Neural crest cell (in vitro differentiated cells): ENCODE measurements at places on chromosomes 4 and X.
A peak's percentile ranks its signal among the peaks of the same experiment; 100 is the strongest.

- DNase-seq, result no peak
Observed at GRCh38 chrX:48752498-48752897, 9.0 kb upstream of the GLOD5 start.

GRCh38 chrX:106742805-106743204 is 16.3 kb downstream of the RNF128 start:
- DNase-seq, result no peak

DNA sequence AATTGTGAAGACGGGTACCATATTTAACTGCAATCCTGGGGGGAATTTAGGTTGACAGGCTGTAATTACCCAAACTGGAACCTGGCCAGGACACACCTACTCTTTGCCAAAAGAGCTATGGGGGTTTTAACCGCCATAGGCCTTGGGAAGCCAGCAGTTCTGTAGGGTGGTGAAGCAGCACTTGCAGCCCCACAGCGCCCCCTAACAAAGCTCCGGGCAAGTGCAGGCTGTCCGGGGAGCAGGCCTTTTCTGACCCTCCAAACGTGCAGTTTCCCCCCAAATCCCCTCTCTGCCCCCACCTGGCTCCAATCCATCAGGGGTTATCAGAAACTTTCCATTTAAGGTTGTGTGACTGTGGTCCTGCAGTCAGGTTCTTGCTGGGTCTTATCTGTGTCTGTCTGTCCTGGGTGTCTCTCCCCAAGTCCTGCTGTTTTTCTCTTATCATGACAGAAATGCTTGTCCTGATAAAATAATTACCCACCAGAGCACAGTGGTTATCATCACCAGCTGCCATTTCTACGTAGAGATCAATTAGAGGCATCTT is 350.9 kb downstream of the MID1IP1 start:
- DNase-seq, result peak; percentile 66

DNA sequence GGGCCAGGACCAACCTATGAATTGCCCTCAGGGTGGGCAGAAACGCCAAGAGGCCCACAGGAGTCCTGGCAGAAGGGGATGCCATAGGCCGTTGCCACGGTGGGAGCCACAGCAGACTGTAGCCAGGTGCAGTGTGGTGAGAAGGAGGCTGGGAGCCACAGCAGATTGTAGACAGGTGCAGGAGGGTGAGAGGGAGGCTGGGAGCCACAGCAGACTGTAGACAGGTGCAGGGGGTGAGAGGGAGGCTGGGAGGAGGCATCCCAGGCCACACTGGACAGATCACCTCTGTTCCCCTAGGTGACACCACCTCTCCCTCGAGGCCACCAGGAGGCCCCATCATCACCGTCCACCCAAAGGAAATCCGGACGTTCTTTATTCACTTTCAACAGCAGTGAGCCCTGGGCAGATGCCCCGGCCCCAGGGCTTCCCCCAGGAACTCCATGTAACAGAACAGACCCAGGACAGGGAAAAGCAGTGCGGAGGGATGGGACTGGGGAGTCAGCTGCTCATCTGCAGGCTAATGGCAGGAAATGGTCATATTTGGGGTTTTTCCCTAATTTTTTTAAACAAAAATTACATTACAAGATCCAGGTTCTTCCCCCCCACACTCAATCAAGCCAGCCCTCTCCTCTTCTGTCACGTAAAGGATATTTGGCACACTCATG is 19.5 kb upstream of the MRFAP1 start:
- no peak for DNase-seq

DNA sequence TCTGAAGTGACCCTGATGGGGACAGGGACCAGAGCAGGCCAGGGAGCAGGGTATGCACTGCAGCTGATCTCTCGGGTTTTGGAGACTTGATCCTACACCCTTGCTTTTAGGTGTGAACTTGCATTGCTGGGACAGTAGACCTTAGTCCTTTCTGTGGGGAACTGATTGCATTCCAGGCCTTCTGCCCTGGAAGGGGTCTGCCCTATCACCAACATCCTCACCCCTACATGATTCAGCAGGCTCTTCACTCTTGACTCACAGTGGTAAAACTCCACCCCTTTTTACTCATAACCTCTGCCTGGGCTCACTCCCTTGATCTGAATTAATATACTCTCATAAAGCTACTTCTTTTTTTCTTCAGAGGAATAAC is 6.6 kb upstream of the DDX60L start:
- no peak for DNase-seq

- no peak for DNase-seq
Observed at GRCh38 chr4:54365691-54366090, 136.6 kb downstream of the PDGFRA start.

- no peak for DNase-seq
Observed at GRCh38 chr4:105652286-105652888, 56.1 kb downstream of the INTS12 start.

GRCh38 chrX:49166914-49167739 is 4.6 kb downstream of the MAGIX start:
- no peak for DNase-seq

DNA sequence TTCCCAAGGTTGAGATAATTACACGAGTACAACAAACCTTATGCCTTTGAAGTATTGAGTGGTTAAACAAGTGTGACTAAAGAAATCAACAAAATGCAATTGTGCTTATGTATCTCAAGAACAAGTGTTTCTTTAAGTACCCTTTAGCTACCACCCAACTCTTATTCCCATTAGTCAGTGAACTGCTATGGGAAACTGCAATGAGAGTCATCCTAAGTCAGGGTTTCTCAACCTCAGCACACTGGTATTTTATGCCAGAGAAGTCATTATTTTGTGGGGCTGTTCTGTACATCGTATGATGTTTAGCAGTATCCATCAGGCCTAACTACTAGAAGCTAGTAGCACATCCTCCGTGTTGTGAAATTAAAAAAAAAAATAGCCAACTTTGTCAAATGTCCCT is 549.1 kb upstream of the BOD1L1 start:
- no peak for DNase-seq

DNA sequence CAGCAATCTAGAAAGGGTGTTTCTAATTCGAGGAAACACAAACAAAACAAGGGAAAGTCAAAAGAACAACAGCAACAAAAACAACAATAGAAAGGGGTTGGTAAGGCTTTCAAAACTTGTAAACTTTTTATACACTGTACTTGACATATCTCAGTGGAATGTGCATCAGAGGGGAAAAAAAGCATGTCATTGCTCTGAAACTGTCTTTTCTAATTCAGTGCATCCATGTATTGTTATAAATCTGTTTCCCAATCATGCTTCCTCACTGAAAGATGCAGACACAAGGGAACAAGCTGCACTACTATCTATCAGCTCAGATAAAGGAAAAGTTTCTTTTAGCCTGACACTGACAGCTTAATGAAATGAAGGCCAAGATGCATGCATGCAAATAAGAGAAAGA is 44.2 kb upstream of the PCDH18 start:
- DNase-seq, result no peak

DNA sequence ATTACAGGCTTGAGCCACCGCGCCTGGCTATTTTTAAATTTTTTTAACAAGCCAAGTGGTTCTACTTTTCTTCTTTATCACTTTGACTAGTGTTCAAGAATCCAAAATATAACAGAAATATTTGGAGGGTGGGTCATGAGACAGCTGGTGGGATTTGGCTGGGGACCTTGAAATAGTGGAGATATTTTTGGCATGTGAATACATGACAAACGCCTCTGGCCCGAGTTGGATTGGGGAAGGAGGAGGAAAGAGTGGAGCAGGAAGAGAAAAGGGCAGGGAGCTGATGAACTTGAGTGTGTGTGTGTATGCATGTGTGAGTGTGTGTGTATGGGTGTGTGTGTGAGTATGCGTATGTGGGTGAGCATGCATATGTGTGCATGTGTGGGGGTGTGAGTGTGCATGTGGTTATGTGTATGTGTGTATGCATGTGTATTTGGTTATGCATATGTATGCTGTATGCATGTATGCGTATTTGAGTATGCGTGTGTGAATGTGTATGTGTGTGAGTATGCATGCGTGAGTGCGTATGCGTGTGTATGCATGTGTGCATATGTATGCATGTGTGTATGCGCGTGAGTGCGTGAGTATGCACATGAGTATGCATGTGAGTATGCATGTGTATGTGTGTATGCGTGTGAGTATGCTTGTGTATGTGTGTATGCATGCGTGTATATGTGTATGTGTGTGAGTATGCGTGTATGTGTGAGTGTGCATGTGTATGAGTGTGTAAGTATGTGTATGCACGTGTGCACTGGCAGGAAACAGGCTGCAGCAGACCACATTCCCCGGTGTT is 49.6 kb downstream of the JADE1 start:
- DNase-seq, result no peak

DNA sequence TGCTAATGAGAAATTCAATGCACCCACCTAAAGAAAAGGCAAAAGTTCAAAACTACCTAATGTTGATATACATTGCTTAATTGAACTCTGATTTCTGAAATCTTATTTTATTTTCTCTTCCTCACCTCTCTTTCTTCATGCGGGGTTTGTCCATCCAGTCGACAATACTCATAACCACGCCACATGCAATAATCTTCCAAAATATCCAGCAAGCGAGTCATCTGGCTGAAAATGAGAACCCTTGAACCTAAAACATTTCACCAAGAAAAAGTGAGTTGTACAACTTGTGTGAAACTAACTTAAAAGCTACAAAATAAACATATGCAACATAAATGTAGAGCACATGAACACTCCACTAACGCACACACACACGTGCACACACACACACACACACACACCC is 26.7 kb downstream of the SMARCA1 start:
- DNase-seq, result no peak

GRCh38 chrX:21440911-21441310 is 66.7 kb downstream of the CNKSR2 start:
- no peak for DNase-seq

GRCh38 chr4:6957148-6957520 is 47.5 kb downstream of the TBC1D14 start:
- no peak for DNase-seq

GRCh38 chr4:42786350-42787078 is 106.0 kb upstream of the GRXCR1 start:
- no peak for DNase-seq

DNA sequence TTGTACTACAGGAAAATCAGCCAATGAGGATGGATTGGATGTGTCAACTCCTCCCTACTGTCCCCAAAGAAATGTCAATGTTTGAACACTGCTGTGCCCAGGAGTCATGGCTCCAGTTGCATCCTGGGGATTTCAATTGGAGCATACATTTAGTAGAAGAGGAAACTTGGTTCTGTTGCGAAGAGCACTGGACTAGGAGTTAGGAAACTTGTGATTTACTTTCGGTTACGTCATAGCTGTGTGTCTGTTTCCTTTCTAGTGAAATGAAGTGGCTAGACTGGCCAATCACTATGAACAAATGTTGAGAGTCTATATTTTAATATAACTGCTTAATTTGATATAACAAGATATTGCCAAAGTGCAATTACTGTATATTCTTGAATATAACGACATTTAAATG is 35.2 kb downstream of the ARL9 start:
- DNase-seq, result no peak

DNA sequence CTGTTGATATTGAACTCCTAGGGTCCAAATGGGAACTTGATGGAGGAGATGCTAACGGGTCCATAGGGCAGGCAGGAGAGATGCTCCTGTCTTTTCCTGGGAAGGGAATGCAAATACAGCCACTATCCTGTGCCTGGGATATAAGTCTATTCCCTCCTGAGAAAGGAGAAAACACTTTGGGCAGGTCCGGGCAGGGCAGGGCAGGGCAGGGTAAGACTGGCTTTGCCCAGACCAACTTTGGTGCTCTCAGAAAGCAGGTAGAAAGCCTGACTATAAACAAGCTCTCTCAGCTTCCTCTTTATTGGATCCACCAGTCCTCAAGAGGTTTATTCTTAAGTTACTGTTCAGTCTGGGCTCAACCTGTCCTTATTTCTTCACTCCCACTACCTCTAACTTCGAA is 232.3 kb downstream of the PTTG2 start:
- DNase-seq, result no peak

GRCh38 chrX:13598877-13599276 is 29.5 kb downstream of the EGFL6 start:
- no peak for DNase-seq

DNA sequence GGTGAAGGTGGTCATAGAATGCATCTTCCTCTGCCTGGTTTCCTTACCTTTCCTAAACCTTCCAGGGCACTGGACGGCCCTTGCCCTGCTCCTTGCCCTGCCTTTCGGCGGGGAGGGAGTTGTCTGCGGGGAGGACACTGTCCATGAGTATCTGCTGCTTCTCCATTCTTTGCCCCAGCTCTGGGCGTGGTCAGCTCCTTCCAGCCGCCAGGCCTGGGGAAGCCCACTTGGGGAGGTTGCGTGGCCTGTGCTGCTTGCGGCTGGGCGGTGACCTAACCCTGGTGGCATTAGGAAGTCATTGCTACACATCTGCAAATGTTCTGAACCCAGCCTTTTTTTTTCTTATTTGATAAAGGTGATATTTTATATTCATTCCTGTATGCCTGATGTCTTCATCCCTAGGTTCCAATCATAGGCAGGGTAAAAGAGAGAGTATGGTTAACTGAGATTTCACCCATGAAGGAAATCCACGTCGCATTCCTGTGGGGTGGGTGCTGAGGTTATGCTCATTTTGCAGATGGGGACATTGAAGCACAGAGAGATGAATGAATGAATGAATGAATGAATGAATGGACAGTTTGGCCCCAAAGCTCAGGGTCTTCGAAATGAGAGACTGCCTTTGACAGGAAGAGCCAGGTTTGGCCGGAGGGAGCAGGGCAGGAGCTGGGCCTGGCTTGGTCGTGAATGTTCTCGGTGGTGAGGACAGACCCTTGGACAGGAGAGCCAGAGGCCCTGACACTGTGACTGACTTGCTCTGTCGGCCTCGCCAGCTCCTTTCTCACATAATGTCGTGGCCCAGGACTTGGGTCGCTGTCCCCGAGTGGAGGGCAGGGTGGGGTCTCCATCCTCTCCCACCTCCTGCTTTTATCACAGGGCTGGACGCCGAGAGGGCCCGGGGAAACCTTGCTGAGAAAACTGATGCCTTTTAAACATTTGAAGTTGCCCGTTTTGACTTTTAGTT is 57.8 kb upstream of the GPR78 start:
- DNase-seq, result no peak

DNA sequence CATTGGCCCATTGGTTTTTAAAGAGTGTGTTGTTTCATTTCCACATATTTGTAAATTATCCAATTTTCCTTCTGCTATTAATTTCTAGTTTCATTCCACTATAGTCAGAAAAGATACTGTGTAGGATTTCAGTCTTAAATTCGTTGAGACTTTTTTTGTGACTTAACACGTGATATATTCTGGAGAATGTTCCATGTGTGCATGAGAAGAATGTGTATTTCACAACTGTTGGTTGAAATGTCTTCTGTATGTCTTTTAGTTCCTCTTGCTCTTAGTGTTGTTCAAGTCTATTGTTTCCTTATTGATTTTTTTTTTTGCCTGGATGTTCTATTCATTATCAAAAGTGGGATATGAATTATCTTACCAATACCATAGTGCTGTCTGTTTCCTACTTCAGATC is 606.9 kb downstream of the RPA4 start:
- no peak for DNase-seq

GRCh38 chr4:173443121-173443520 is 44.2 kb upstream of the SCRG1 start:
- no peak for DNase-seq

DNA sequence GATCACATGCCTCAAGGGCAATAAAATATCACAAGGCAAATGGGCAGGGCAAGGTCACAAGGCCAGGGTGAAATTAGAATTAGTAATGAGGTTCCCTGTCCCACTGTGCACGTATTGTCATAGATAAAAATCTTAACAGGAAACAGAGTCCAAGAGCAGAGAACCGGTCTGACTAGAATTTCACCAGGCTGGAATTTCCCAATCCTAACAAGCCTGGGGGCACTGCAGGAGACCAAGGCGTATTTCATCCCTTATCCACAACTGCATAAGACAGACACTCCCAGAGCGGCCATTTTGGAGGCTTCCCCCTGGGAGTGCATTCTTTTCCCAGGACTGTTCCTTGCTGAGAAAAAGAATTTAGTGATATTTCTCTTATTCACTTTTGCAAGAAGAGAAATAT is 25.9 kb upstream of the PRDM5 start:
- DNase-seq, result no peak
